ENCODE measurements at places on chromosomes 1 and 21. TPM values are rescaled to one million over a fixed set of nuclear protein-coding genes. Genes with fewer than 3 reads are reported as not detected.
A peak's percentile ranks its signal among the peaks of the same experiment; 100 is the strongest.

DNA sequence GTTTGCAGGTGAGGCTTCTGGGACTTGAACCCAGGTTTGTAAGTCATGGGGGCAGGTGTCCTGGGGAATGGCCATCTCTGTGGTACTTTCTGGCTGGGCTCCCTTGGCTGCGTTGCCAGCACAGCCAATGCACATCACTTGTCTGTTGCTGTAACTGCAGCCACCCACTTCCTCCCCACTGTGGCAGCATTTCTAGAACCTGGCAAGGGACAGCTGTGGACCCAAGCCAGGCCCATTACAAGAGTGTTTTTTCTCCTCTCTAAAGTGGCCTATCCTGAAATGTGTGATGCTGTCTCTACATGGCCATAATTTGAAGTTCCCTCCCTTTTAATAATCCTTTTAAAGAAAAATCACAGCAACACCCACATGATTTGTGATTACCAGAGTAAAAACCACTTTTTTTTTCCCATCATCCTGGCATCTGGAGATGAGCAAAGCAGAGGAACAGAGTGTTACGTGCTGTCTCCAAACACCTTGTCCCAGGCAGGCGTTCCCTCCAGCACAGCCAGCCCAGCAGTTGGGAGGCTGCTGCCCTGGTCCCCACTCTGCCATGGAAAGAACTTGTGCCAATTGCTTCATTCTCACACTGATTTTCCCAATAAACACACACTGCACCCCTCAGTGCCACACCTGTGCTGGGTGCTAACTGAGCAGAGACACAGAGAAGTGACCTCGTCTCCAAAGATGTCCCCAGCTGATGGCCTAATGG is 360.6 kb upstream of the USP24 start:
- no peak overlapping the region for H3K4me3 ChIP-seq
- H3K27me3 ChIP-seq = no peaks in the 10 kb centered on the region
- peaks cover 5% of the 10 kb centered on the region for H3K4me1 ChIP-seq

- H3K4me1 ChIP-seq = no peaks in the 10 kb centered on the region
- no peak overlapping the region for H3K27ac ChIP-seq
- DNase-seq = no peak
- no peaks in the 10 kb centered on the region for H3K27me3 ChIP-seq
Measured at GRCh38 chr1:233304489-233305102, 9.1 kb upstream of the PCNX2 start.

- H3K4me1 ChIP-seq = peaks cover 4% of the 10 kb centered on the region
- no peak overlapping the region for H3K4me3 ChIP-seq
- no peak for DNase-seq
Measured at GRCh38 chr1:16977377-16977776, 3.0 kb downstream of the MFAP2 start.

DNA sequence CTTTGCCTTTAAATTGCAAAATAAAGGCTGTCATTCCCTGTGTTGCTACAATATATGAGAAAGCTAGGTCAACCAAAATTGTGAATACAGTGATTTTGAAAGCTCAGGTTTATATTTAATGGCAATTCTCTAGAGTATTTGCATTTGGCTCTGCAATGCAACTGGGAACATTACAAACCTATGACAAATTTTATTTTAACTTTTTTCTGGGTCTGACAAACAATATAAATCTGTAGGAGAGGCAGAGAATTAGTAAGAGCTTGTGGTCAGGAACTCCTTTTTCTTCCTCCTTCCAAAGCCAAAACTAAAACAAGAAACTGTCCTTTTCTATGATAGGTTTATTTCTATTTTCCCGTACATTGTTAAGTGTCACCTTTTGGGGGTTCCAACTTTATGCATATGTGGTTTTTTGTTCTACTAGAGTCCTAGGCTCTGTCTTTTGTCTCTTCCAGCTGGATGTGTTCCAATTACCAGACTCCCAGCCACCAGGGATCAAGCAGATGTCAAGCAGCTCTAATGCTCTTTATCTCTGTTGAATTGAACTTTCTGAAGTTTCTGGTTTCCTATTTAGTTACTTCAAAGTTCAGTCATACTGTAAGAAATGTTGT is 106.9 kb downstream of the ASH1L start:
- H3K27me3 ChIP-seq = no peaks in the 10 kb centered on the region
- H3K4me3 ChIP-seq = no peak overlapping the region
- no peak overlapping the region for H3K27ac ChIP-seq
- no peak for DNase-seq

- H3K27ac ChIP-seq = no peak overlapping the region
- no peak for DNase-seq
- no peaks in the 10 kb centered on the region for H3K36me3 ChIP-seq
Measured at GRCh38 chr1:35524106-35524505, 33.1 kb downstream of the KIAA0319L start.

Gene DCDC2B
- total RNA-seq = not detected

Gene GRIK1
- total RNA-seq = not detected

GRCh38 chr1:180948641-180949615 is 36.2 kb downstream of the KIAA1614 start:
- peaks cover 32% of the 10 kb centered on the region for H3K36me3 ChIP-seq
- no peaks in the 10 kb centered on the region for H3K27me3 ChIP-seq
- no peak overlapping the region for H3K4me3 ChIP-seq
- peaks cover 19% of the 10 kb centered on the region for H3K4me1 ChIP-seq
- no peak overlapping the region for H3K27ac ChIP-seq
- no peak for DNase-seq

GRCh38 chr1:26278724-26279455 is 996 bp upstream of the SH3BGRL3 start:
- H3K4me3 ChIP-seq = peak overlapping the region; percentile 89
- H3K27ac ChIP-seq = peak overlapping the region; percentile 94
- no peaks in the 10 kb centered on the region for H3K36me3 ChIP-seq
- peaks cover 35% of the 10 kb centered on the region for H3K4me1 ChIP-seq
- H3K27me3 ChIP-seq = no peaks in the 10 kb centered on the region
- no peak for DNase-seq

Gene S100A14
- 4.2 TPM for total RNA-seq

- H3K4me1 ChIP-seq = no peaks in the 10 kb centered on the region
- no peaks in the 10 kb centered on the region for H3K36me3 ChIP-seq
- no peaks in the 10 kb centered on the region for H3K27me3 ChIP-seq
- no peak for DNase-seq
- no peak overlapping the region for H3K4me3 ChIP-seq
- H3K27ac ChIP-seq = no peak overlapping the region
Measured at GRCh38 chr21:30717105-30717504, 1.5 kb downstream of the KRTAP21-3 start.

- H3K4me3 ChIP-seq = no peak overlapping the region
- no peak overlapping the region for H3K27ac ChIP-seq
- H3K36me3 ChIP-seq = no peaks in the 10 kb centered on the region
- H3K27me3 ChIP-seq = no peaks in the 10 kb centered on the region
- H3K4me1 ChIP-seq = no peaks in the 10 kb centered on the region
- DNase-seq = no peak
Measured at GRCh38 chr1:88610687-88611086, 73.4 kb upstream of the PKN2 start.

DNA sequence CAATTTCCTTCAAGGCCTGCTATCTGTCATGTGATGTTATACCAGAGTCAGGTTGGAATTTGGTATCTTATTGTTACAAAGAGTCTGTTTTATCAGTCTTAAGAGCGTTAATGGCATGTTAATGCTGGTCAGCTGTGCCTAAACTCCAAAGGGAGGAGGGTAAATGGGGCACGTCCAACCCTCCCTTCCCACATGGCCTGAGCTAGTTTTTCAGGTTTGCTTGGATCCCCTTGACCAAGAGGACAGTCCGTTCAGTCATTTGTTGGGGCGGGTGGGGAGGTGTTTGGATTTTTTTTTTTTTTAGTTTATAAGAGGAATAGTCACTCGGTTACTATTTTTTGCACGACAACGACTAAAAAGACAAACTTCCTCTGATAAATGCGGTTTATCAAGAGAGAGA is 63.8 kb upstream of the LYST start:
- no peaks in the 10 kb centered on the region for H3K4me1 ChIP-seq
- H3K4me3 ChIP-seq = no peak overlapping the region
- H3K27me3 ChIP-seq = no peaks in the 10 kb centered on the region
- no peak for DNase-seq
- H3K36me3 ChIP-seq = no peaks in the 10 kb centered on the region
- H3K27ac ChIP-seq = no peak overlapping the region

DNA sequence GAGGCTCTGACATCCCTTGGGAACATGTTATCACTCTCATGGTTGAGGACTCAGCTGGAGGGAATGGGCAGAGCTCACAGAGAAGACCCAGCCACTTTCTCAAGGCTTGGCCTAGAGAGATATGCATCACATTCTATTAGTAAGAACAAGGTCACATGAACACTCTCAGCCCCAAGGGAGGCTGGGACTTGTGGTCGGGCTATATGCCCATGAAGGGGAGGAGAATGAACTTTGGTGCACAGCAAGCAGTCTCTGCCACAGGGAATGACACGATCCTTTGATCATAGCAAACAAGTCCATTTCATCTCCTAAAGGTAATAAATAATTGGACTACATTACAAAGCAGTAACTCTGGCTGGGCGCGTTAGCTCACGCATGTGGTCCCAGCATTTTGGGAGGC is 105.7 kb downstream of the SYF2 start:
- H3K4me3 ChIP-seq = no peak overlapping the region
- H3K27me3 ChIP-seq = no peaks in the 10 kb centered on the region
- no peaks in the 10 kb centered on the region for H3K36me3 ChIP-seq
- no peaks in the 10 kb centered on the region for H3K4me1 ChIP-seq

Gene NBPF8
- total RNA-seq = 22.7 TPM

GRCh38 chr21:17436626-17437111 is 76.2 kb upstream of the CXADR start:
- H3K4me3 ChIP-seq = no peak overlapping the region
- DNase-seq = no peak
- no peaks in the 10 kb centered on the region for H3K27me3 ChIP-seq
- no peak overlapping the region for H3K27ac ChIP-seq
- peaks cover 8% of the 10 kb centered on the region for H3K4me1 ChIP-seq

GRCh38 chr1:46192171-46192570 is 6.1 kb downstream of the POMGNT1 start:
- no peak overlapping the region for H3K4me3 ChIP-seq
- H3K4me1 ChIP-seq = peaks cover 7% of the 10 kb centered on the region
- no peak overlapping the region for H3K27ac ChIP-seq
- H3K27me3 ChIP-seq = no peaks in the 10 kb centered on the region

DNA sequence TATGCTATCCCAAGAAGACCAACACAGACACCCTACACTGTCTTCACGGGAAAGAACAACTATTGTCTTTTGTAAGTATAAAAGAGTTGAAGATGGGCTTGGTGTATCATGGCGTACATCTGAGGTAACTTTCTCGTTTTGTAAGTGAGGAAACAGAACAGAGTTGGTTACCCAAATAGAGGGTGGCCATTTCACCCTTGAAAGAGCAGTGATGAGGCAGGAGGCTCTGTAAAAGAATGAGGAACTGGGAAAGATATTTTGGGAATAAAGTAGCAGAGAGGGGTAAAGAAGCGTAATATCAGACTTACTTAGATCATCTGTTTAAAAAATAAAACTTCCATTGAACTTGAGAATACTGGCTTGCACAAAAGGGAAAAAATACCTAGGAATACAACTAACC is 18.9 kb downstream of the FCRL2 start:
- no peak for DNase-seq
- H3K27ac ChIP-seq = no peak overlapping the region
- H3K27me3 ChIP-seq = no peaks in the 10 kb centered on the region
- H3K36me3 ChIP-seq = no peaks in the 10 kb centered on the region
- no peak overlapping the region for H3K4me3 ChIP-seq

- no peak for DNase-seq
- no peaks in the 10 kb centered on the region for H3K27me3 ChIP-seq
- no peak overlapping the region for H3K4me3 ChIP-seq
- H3K4me1 ChIP-seq = no peaks in the 10 kb centered on the region
- no peaks in the 10 kb centered on the region for H3K36me3 ChIP-seq
- H3K27ac ChIP-seq = no peak overlapping the region
Measured at GRCh38 chr21:42347601-42348327, 3.0 kb downstream of the TFF2 start.

GRCh38 chr1:35192056-35192852 is 691 bp downstream of the SFPQ start:
- peak overlapping the region; percentile 100 for H3K4me3 ChIP-seq
- no peaks in the 10 kb centered on the region for H3K27me3 ChIP-seq
- H3K4me1 ChIP-seq = peaks cover 31% of the 10 kb centered on the region
- peak overlapping the region; percentile 98 for H3K27ac ChIP-seq
- peaks cover 31% of the 10 kb centered on the region for H3K36me3 ChIP-seq

DNA sequence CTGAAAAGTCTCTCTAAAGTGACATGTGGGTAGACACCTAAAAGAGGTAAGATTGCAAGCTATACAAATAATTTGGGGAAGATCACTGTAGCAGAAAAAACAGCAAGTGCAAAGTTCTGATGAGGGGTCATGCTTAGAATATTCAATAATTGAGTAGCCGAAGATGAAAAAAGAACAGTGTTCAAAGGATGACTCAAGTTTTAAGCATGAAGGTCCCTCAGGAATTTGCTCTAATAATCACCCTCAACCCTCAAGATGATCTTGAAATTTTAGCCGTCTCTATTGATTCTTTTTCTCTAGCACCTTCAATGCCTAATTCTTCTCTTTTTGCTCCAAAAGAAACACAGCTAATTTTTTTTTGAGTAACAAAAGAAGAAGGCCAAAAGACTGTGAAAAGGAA is 190.6 kb upstream of the ZNHIT6 start:
- no peaks in the 10 kb centered on the region for H3K27me3 ChIP-seq
- H3K4me1 ChIP-seq = no peaks in the 10 kb centered on the region
- no peaks in the 10 kb centered on the region for H3K36me3 ChIP-seq
- no peak overlapping the region for H3K27ac ChIP-seq

Gene LHX8
- not detected for total RNA-seq

Gene TDRKH
- total RNA-seq = 3.2 TPM

DNA sequence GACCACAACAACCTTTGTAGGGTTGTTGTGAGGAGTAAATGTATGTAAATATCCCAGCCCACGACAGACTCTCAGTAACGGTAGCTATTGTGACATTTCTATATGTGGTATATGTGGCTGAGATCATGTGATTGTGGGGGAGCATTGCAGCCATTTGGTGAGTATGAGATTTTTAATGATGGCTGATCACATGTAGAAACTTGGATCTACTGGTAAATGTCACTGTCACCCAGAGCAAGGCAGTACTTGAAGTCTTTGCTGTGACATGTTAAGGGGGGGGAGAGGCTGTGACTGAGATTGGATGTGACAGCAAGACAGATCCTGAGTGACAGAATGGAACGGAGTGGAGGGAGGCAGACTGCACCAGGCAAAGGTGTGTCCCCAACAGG is 23.9 kb upstream of the MEF2D start:
- no peaks in the 10 kb centered on the region for H3K4me1 ChIP-seq
- H3K27me3 ChIP-seq = no peaks in the 10 kb centered on the region
- no peak overlapping the region for H3K4me3 ChIP-seq
- no peaks in the 10 kb centered on the region for H3K36me3 ChIP-seq
